ENCODE measurements at places on chromosomes 16 and 17.

- no peak for DNase-seq
Measured at GRCh38 chr17:49730785-49731434, 23.1 kb upstream of the SLC35B1 start.

DNA sequence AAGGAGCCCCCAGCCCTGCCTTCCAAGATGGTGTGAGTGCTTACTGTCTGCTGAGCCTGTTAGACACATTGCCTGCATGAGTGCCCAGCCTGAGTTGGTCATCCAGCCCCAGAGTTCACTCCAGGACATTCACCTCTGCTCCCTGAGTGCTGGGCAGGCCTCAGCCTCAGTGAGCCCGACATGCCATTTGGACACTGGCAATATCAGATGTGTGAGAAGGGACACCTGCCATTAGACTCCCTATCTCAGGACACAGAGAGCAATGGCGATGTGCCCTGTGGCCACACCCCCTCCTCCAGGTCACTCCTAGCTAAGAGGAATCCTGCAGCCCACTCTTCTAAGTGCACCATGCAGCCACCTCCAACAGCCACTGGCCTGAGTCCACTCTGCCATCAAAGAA, 34.7 kb upstream of the CES5A start:
- no peak for DNase-seq

GRCh38 chr17:17538417-17539391, 42.5 kb upstream of the RASD1 start:
- no peak for DNase-seq

DNA sequence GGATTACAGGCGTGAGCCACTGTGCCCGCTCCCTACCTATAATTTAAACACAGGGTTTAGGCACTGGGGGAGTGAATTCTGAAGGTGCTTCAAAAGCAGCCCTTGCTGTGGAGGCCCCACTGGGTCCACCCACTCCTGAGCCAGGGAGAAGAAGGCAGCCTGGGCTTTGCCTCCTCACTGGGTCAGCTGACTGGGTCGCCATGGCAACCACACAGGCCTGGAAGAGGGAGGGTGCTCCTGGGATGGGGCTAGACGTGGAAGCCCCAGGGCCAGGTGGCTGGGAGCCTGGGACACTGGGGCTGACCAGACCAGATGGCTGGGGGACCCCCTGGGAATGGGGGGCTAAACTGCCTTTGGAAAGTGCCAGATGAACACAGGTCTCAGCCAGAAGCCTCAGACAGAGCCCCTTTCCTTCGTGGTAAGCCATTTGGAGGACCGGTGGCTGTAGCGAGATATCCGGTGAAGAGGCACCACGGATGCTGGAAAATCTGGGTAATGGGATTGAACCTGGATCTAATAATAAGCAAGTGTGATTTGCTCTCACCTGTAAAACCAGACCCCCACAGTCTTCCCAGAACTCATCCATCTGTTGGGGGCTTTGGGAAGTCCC, 32.9 kb downstream of the TRARG1 start:
- DNase-seq = no peak

DNA sequence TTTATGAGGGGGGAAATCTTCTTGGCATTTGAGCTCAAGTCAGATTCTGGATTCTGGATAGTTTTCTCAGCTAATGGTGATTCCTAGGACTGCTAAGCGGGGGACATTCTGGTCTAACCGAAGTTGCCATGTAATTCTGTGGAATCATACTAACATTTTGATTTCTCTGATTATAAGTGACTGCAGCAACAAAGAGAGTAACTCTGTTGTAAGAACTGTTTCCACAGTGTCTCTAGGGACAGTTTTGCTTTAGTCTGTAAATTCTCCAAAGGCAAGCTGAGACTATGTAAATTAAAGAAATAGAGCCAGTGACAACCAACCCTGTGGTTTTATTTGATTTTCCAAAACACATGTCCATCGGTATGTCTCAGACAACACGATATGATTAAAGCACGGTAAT, 286.2 kb downstream of the IRX3 start:
- DNase-seq = no peak

DNA sequence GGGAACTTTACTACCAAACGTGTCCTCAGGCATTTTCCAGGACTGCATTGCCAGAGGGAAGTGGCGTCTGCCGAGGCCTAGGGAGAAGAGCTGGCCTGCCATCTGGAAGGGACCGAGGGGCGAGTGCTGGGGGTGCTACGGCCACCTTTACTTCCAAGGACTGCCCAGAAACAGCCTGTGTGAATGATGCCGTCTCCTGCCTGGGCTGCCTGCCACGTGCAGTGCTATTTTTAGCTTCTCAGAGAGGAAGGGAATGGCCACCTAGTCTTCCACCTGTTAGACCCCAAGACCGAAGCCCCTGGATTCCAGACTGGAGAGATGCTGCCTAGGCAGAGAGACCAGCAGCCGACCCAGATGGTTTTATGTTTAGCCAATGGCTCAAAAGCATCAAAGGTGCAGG, 57.2 kb downstream of the VAC14 start:
- no peak for DNase-seq

- no peak for DNase-seq
Measured at GRCh38 chr17:81189670-81190530, 23.9 kb upstream of the AATK start.

DNA sequence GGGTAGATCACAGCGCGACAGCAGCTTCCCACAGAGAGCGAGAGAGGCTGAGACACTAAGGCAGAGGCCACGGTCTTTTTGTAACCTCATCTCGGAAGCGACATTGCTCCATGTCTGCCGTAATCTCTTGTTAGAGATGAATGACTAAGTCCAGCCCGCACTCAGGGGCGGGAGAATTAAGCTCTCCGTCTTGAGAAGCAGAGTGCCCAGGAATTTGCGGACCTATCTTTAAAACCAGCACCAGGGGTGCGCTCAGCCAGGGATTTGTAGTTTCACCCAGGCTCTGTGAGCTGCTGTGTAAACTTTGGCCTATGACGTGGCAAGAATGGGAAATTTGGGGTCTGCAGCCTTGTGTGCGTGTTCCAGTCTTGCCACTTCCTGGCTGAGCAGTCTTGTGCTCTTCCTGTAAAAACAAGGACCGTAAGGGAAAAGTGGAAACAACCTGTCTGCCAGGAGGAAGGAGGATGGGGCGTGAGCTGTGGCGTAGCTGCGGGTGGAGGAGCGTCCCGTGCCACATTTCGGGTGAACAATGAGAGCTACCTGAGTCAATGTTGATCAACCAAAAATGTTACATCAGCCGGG, 16.0 kb upstream of the JPH3 start:
- no peak for DNase-seq

DNA sequence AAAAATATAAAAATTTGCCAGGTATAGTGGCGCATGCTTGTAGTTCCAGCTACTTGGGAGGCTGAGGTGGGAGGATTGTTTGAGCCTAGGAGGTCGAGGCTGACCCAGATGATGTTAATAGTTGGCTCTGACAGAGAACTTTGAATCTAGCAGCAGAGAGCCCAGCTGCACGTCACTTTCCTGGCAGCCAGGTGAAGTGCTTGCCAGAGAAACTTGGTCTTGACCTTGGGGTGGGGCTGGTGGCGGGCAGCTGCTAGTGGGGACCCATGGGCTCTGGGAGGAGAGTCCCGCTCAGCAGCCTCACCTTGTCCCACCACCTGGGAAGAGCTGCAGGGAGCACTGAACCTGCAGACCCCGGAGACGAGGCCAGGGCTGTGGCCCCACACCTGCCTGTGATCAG, 3.1 kb upstream of the C16orf74 start:
- DNase-seq = no peak

GRCh38 chr17:32142857-32143526, 690 bp downstream of the RHOT1 start:
- peak; percentile 40 for DNase-seq

- DNase-seq = no peak
Measured at GRCh38 chr17:38507921-38508569, 79.8 kb downstream of the ARHGAP23 start.

GRCh38 chr16:86739808-86740207, 161.5 kb downstream of the FOXL1 start:
- DNase-seq = no peak

GRCh38 chr16:1961651-1962067, 2.3 kb downstream of the NDUFB10 start:
- no peak for DNase-seq

DNA sequence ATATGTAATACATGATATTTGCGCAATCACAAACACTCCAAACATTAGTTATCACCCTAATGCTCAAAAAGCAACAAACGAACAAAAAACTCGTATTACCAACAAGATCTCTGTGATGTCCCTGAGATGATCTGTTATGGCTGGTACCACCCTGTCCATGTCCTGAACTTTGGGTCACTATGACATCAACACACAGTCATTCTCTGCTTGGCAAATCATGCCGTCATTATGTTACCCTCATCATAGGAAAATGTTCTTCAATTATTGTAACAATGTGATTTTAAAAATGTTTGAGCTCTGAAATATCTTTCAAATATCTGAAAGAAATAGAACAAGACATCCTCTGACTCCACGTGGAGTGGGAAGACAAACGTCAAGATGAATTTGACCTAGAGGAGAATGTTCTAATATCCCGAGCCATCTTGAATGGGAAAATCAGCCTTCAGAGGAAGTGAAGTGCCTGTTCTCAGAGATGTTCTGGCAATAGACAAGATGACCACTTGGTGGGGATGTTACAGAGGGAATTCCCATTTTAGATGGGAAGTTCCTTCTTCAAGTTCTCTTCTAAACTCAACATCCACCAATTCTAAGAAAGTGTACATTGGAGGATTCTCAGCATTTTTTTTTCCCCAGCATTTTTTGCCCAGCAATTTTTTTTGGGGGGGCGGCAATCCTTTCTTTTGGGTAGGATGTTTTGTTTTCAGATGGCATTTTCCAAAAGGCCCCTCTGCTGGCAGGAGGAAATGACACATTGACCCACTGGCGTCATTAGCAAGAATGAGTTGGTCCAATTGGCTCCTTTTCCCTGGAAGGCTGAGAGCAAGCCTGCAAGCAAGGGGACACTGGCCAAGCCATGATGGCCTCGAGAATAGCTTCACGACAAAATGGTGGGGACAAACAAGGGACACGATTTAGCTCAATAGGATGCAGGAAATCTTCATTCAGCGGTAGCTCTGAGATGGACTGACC, 3.7 kb upstream of the HSD17B2 start:
- no peak for DNase-seq

DNA sequence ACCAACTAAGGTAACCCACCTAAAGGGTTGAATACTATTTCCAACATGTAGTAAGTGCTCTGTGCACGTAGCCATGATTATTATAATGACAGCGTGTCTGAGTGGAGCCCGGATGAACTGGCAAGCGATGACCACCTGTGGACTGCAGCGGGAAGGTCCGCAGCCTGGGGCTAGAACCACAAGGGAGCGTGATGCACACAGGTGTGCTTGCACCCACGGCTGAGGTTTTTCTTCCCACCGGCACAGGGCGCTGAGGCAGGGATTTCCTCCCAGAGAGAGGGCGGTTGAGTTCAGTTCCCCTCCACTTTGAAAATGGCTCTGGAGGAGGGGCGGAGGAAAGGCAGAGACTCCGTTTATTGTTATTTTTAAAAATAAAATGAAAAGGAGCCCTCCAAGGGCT, 221.7 kb upstream of the HSBP1 start:
- no peak for DNase-seq

GRCh38 chr17:78344666-78345065, 15.2 kb downstream of the SOCS3 start:
- DNase-seq = no peak

GRCh38 chr16:69176033-69176800, 10.7 kb upstream of the SNTB2 start:
- DNase-seq = no peak

- DNase-seq = no peak
Measured at GRCh38 chr17:73128496-73128895, 36.0 kb upstream of the SLC39A11 start.

DNA sequence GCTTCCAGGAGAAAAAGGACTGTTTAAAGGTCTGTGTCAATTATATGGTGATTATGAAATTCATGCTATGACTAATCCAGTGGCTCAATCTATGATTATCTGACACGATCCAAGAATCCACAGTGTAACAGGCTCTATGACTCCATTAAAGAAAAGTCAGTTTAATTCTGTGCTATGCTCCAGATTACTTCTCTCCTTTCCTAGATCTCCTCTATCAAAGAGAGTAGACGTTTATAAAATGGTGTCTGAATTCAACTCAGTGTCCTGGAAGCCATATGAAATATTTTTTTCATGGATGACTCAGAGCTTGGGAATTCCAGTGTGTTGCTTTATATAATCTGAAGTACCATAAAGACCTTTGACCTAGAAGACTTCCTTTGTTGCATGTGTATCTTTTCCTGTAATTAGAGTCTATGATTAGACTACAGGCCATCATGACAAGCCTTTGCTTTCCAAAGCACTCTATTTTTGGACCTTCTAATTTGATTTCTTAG, 27.0 kb upstream of the NF1 start:
- no peak for DNase-seq

DNA sequence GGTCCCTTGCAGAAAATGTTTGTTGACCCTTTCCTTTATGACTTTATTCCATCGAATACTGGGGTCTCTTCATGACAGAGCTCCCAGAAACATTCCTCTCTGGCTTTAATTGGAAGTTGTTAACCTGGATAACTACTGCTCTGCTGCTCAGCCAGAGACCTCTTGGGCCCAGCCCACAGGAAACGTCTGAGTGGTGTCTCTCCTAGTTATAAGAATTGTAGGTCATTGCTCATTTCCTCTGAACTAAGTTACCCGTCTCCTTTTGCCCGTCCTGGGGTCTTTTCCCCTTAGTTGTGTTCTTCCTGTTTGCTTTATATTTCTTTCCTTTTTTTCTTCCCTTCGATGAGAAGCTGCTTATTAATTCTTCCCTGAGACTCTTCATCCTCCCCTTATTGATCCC, 9.0 kb downstream of the MAP2K6 start:
- DNase-seq = no peak

GRCh38 chr17:1880851-1881630, 51.2 kb downstream of the RPA1 start:
- DNase-seq = no peak

- DNase-seq = no peak
Measured at GRCh38 chr17:72714357-72714966, 378.0 kb downstream of the SLC39A11 start.

- no peak for DNase-seq
Measured at GRCh38 chr16:16048904-16049582, 99.6 kb downstream of the ABCC1 start.

DNA sequence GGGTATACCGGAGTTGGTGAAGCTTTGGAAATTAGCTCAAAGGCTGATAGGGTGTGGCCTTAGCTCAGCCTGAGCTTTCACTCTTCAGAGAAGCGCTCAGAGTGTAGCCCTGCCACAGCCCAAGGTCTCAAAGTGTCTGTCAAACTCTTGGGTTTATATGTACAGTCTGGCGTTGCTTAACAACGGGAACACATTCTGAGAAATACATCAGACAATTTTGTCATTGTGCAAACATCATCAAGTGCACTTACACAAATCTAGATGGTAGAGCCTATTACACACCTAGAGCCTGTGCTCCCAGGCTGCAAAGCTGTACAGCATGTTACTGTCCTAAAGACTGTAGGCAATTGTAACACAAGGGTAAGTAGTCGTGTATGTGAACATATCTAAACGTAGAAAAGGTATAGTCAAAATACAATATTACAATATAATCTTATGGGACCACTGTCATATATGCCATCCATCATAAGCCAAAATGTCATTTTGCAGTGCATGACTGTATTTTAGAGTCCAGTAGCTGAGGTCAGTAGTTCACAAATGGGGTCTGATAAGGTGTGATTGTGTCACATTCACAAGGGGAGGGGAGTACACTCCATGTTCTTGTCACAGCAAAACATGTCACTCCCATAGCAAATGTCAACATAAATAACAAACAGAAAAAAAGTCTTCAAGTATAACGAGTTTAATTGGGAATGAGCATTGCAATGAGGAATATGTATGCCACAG, 20.6 kb downstream of the CHAD start:
- no peak for DNase-seq

- DNase-seq = no peak
Measured at GRCh38 chr17:33531311-33531710, 238.2 kb upstream of the ASIC2 start.

Data from tibial nerve (tissue), 4 donors.